HTR-8/SVneo (cell line): ENCODE measurements at places on chromosomes 12 and 14.

- no peak for DNase-seq
Measured at GRCh38 chr12:5273709-5274108, 158.2 kb upstream of the NTF3 start.

DNA sequence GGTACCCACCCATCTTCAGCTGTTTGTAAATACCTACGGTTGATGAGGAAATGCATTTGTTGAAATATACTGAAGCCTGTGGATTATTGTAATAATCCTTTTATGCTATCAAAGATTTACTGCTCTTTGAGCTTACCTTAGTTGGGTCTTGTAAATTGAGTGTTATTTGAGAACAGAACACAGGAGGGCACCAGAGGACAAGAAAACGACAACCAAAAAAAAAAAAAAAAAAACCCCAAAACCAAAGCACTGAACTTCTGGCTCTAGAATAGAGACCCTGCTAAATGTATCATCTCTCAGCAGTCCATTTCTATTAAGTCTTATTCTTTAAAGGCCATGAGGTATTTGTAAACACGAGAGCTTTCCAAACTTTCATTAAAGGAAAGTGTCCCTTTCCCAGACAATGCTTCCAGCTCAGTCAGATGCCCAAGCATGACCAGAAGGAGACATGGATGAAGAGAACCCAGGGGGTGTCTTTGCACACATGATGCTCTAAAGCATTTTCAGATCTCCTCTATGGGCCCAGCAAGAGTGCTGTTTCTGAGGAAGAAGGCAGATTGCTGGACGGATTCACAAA lies 763.9 kb downstream of the NRXN3 start:
- DNase-seq, result peak; percentile 33

DNA sequence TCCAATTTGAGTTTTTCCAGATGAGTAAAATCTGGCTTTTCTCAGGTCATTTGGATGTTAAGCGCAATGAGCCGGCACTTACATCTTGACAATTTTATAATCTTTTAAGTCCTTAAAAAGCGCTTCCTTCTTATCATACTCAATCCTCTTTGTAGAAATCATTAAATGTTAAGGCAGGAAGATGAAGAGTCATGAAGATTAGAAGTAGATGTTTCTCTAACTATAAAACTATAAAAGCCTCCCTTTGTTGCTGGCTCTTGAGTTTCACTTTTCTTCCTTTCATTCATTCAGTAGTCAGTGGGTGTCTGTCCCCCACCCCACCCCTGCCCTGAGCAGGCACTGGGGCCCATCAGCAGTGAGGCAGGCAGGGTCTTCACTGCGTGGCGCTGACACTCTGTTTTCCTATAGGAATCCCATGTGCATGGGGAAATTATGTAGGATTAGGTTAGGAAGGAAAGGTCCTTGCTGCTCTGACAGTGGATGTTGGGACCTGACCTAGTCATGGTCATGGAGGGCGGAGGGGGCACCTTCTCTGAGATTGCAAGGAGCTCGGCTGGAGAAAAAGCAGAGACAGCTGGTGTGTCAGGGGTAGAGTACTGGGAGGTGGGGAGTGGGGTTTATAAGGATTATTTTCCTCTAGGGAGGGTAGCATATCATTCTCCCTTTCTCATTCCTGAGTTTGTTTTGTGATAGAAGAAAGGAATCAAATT lies 65.8 kb downstream of the CCDC92 start:
- DNase-seq, result no peak

DNA sequence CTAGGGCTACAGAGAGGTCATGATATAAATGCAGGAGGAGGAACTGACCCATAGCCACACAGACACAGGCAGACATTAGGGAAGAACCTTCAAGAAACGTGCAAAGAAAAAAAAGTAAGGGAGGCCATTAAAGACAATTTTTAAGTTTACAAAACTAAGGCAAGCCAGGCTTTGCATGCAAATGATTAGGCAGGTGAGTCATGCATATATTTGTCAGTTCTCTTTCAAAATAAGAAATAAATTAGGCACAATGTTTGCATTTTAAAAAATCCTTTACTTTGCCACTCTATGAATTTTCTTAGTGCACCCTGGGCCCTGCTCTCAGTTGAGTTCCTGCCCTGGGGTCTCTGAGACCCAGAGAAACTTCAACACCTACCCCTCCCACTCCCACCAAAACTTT lies 75.0 kb downstream of the PRMT8 start:
- no peak for DNase-seq

DNA sequence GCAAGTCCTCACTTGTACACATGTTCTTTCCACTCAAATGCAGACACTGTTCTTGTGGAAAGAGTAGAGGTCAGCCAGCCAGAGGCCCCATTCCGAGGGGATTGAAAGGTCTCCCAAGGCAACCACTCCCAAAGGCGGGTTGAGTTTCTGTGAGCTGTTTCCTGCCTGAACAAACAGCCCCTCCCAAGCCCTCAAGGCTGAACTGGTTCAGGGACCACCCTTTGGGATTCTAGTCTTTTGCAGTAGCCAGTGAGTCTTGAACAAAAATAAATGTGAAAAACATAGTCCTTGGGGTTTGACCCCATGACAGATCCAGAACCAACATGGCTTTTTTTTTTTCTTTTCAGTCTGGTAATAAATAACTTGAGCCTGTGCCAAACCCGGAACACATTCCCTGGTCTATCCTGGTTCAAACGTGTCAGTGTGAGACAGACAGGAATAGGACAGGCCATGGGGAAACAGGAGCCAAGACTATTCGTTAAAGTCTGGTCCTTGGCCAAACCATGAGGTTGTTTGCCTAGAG lies 17.6 kb upstream of the STK38L start:
- no peak for DNase-seq

GRCh38 chr12:39364196-39364595 lies 78.7 kb downstream of the KIF21A start:
- DNase-seq, result no peak

DNA sequence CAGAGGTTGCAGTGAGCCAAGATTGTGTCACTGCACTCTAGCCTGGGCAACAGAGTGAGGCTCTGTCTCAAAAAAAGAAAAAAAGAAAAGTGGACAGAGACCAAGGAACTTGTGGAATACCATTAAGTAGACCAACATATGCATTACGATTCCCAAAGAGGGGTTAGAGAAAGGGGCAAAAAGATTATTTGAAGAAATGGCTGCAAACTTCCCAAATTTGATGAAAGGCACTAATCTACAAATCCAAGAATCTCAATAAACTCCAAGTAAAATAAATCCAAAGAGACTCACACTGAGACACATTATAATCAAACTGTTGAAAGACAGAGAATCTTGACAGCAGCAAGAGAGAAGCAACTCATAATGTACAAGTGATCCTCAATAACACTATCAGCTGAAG lies 4.8 kb upstream of the OXA1L start:
- DNase-seq, result no peak

- DNase-seq, result no peak
Measured at GRCh38 chr12:113347-113746, 46.8 kb downstream of the IQSEC3 start.
